Stimulated activated CD8-positive, alpha-beta memory T cell treated with anti-CD3 and anti-CD28 coated beads, Interleukin-4, amount 100 ng/mL, for 1 hour (primary cell): ENCODE measurements at places on chromosomes 1 and 21.

- peak; percentile 80 for DNase-seq
These were observed 23.2 kb downstream of the NENF start for GRCh38 chr1:212455803-212456528.

DNA sequence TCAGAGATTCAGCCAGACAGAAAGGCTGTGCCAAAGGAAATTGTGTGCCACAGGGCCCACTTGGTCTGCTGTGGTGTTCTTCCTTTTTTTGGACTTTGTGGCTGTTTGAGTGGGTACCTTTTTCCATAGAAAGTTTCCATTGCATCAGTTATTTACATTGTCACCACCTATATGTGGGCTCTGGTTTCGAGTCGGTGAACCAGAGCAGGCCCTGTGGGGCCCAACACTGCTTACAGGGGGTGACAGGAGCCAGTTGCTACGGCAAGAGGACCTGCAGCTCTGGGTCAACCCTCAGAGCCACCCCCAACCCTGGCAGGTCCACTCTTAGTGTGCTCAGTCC, 157.0 kb upstream of the EDN2 start:
- DNase-seq, result no peak

GRCh38 chr1:35559317-35559944, 1.8 kb downstream of the NCDN start:
- DNase-seq, result no peak

- no peak for DNase-seq
These were observed 31.4 kb downstream of the PCNT start for GRCh38 chr21:46355161-46356004.

GRCh38 chr1:164785841-164786534, 227.0 kb downstream of the PBX1 start:
- DNase-seq, result no peak

DNA sequence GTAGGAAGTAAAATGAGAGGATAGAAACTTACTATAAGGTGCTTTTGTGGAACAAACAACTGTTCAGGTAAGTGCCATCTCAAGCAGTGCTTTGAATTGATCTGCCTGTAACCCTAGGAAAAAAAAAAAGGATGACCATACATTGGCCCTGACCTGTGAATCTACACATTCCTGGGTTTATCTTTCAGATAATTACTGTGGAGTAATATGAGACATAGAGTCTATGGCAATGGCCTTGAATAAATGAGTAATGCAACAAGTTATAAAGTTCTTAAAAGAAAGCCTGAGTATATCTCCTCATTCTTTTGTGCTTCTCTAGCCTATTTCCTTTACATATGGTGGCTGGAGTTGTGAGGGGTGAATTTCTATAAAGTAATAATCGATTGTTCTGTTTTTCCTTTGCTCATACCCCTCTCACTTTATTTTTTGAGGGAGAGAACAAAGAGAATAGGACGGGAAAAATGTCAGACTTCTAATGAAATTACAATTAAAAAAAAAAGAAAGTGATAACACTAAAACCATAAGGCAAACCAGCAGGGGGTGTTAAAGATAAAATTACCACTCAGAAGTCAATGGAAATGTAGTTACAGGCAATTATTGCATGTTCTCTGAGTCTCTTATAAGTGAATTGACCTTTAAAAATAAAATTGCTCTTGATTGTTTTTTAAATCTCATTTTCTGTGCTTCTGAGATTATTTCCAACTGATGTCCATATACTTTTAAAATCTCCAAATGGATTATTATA, 12.4 kb upstream of the ATP1A1 start:
- DNase-seq, result no peak
